ENCODE measurements at places on chromosomes 4 and X.

- H3K27me3 ChIP-seq = no peaks in the 10 kb centered on the region
- peaks cover 30% of the 10 kb centered on the region for H3K36me3 ChIP-seq
- H3K4me3 ChIP-seq = peak within 1 kb of the TSS; percentile 99
- DNase-seq = peak; percentile 88
Observed at GRCh38 chr4:77156912-77157858, at the start of gene CCNG2. Gene CCNG2, plus strand, starts transcription at chr4:77157207. Its CDS starts 1,326 bp downstream, at chr4:77158533.

GRCh38 chr4:78661921-78662521 lies 110.5 kb downstream of the ANXA3 start:
- no peak for DNase-seq
- no peaks in the 10 kb centered on the region for H3K36me3 ChIP-seq
- no peaks in the 10 kb centered on the region for H3K27me3 ChIP-seq

DNA sequence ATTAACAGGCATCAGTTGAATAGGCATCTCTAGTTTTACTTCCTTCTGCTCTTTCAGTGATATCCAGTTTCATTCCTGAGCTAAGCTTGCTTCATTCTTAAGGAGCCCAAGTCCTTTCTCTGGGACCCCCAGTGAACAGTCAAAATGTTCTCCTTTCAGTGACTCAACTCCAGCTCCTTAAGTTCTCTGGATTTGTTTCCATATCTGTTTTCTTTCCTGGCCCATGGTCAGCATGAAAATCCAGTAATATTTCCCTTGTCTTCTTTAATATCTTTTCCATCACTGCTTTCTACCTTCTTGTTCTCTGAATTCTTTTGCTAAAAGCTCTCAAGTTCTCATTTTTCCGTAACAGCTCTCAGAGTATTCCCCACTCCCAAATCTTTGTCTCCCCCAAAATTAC lies 25.5 kb downstream of the ADGRL3 start:
- no peaks in the 10 kb centered on the region for H3K4me1 ChIP-seq
- H3K27ac ChIP-seq = no peak overlapping the region
- H3K4me3 ChIP-seq = no peak overlapping the region
- no peaks in the 10 kb centered on the region for H3K27me3 ChIP-seq
- DNase-seq = no peak

DNA sequence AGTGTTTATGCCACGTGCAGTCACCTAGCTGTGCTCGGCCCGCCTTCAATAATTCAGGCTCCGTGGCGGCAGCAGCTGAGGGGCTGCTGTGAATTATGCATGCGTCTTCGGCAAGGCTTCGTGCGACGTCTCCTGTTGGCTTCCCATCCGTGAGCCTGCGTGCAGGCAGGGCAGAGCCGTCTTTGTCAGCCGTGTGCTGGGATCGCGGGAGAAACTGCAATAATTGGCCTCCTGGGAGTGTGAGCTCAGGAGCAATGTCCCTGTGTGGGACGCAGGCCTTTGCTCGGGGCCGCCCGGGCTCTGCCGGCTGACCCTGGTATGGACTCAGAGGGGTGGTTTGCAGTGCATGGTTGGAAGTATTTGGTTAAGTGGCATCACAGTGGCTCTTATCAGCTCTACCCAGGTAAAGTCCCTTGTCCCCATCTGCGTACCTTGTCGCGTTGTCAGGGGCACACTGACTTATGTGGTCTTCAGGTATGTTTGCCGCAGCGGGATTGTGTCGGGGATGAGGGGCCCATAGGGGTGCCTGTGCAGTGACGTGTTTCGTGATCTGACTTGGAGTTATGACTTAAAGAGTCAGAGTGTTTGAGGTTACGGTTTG lies 34.5 kb upstream of the HGFAC start:
- no peaks in the 10 kb centered on the region for H3K4me1 ChIP-seq
- H3K27ac ChIP-seq = no peak overlapping the region
- no peaks in the 10 kb centered on the region for H3K27me3 ChIP-seq
- no peak for DNase-seq
- H3K36me3 ChIP-seq = no peaks in the 10 kb centered on the region

DNA sequence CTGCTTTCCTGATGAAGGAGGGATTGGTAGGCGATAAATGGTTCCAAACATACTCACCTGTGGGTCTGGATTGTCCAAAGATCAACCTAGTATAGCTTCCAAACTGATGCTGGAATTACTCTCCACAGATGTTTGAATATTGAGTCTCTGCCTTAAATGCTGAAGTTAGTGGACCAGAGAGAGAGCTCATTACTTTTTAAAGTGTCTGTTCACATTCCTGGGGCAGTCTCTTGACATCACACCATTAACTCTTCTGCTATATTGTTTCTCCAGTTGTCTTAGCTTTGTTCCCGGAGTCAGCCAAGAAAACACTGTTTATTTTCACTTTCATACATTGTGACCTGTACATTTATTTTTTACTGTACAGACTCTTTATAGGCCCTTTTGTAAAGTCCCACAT lies 35.4 kb downstream of the ARHGEF38 start:
- no peaks in the 10 kb centered on the region for H3K4me1 ChIP-seq
- H3K36me3 ChIP-seq = no peaks in the 10 kb centered on the region
- H3K4me3 ChIP-seq = no peak overlapping the region
- peaks cover 7% of the 10 kb centered on the region for H3K27me3 ChIP-seq
- no peak for DNase-seq
- no peak overlapping the region for H3K27ac ChIP-seq

GRCh38 chr4:91935217-91935616 lies 368.5 kb upstream of the GRID2 start:
- H3K27ac ChIP-seq = no peak overlapping the region
- no peaks in the 10 kb centered on the region for H3K36me3 ChIP-seq
- H3K4me1 ChIP-seq = no peaks in the 10 kb centered on the region

DNA sequence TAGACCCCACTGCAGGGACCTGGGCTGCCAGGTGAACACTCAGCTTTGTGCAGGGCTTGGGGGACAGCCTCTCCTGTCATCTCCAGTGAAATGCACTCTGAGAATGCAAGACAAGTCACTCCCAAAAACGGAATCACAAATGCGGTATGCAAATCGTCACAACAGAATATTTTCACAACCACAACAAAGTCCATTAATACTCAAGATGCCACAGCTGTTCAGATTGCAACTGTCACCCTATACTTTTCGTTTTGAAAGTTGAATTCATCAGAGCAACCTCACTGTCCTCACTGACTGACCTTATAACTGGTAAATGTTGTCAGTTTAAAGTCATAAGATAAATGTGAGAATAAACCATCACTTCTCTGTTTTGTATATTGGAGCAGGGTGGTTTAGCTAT lies 16.6 kb downstream of the JAKMIP1 start:
- H3K27ac ChIP-seq = no peak overlapping the region
- H3K36me3 ChIP-seq = no peaks in the 10 kb centered on the region
- DNase-seq = no peak
- H3K4me3 ChIP-seq = no peak overlapping the region

- no peak overlapping the region for H3K27ac ChIP-seq
- DNase-seq = no peak
- H3K27me3 ChIP-seq = no peaks in the 10 kb centered on the region
- no peak overlapping the region for H3K4me3 ChIP-seq
- no peaks in the 10 kb centered on the region for H3K4me1 ChIP-seq
Observed at GRCh38 chrX:109862433-109862832, 129.4 kb upstream of the ACSL4 start.

DNA sequence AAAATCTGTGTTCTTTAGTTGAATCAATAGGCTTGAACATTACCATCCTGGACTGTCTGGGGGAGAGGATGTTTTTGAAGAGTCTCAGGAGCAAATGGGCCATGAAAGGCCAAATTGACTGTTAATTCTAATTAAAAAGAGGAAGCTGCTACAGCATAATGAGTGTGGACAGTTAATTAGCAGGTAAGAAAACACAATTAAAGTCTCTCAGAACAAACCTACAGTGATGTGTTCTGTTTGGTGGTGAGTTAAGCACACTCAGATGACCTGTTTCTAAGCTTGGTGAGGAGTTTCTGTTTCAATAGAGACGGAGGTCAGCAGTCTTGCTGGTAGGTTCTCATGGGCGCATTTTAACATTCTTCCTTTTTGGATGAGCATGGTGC lies 68.1 kb downstream of the DRD5 start:
- no peak overlapping the region for H3K27ac ChIP-seq
- H3K36me3 ChIP-seq = no peaks in the 10 kb centered on the region
- H3K27me3 ChIP-seq = no peaks in the 10 kb centered on the region
- H3K4me1 ChIP-seq = no peaks in the 10 kb centered on the region
- no peak overlapping the region for H3K4me3 ChIP-seq

DNA sequence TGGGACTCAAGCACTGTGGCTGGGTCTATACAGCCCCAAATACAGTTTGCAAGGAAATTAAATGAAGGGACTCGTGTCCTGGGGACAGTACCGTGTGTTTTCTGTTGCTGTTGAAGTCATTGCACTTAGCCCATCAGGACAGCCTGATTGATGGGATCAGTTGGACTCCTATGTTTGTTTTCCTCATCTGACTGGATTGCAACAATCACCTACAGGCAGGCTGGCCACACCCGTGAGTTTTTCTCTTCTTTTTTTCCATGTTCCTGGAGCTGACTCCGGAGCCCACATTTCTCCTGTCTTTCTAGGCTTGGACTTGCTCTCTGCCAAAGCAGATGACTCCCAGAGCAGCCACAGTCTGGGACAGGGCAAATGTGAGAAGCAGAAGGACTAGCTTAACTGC lies 38.1 kb downstream of the RTL9 start:
- H3K27ac ChIP-seq = no peak overlapping the region
- H3K27me3 ChIP-seq = peaks cover 4% of the 10 kb centered on the region
- H3K4me3 ChIP-seq = no peak overlapping the region
- no peaks in the 10 kb centered on the region for H3K36me3 ChIP-seq
- no peaks in the 10 kb centered on the region for H3K4me1 ChIP-seq
